ENCODE measurements at places on chromosomes 7 and 10. TPM values are rescaled to one million over a fixed set of nuclear protein-coding genes. Genes with fewer than 3 reads are reported as not detected.

DNA sequence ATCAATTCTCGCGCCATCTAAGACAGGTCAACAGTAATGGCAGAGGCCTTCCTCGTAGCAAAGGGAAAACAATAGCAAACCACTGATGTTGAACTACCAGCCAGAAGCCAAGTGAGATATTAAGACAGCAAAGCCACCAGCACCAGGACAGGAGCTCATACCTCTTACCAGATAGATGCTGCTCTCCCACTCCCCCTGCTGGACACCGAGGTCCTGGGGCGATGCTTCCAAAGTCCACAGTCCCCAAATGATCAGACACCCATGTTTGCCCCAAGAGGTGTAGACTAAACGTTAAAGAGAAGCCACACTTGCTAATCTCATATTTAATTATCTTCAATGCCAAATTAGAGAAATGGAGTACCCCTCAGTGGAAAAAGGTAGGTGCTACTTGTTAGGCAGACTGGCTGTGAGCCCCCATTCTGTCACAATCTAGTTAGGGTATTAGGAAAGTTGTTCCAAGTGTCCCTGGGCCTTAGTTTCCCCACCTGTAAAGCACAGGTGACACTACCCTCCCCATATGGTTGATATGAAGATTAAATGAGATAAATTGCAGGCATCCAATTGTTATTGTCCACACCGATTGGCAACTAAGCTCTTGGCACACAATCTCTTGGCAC lies 39.9 kb downstream of the TOMM7 start:
- DNase-seq: peak; percentile 67

GRCh38 chr10:126521399-126521798 lies 133.1 kb upstream of the ADAM12 start:
- no peak for DNase-seq

DNA sequence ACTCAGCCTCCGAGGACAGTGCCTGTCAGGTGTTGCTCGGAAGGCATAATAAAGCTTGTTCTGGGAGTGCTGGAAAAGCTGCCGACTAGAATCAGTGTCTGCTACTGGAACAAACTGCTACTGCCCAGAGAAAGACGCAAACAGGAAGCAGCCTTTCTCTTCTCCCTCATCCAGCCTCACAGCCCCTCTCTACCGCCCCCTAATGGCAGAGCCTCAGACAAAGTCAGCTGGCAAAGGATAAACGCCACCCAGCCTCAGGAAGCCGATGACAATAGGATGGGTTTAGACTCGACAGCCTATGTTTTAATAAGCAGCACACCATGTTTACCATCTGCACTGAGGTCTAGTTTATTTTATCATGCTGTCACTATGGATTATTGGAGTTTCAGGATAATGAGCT lies 169.5 kb upstream of the LYZL1 start:
- no peak for DNase-seq

The OR6B1 gene
- total RNA-seq: not detected

GRCh38 chr10:86690657-86691084 lies 22.4 kb downstream of the LDB3 start:
- DNase-seq: no peak

GRCh38 chr10:4283846-4284610 lies 499.0 kb upstream of the KLF6 start:
- DNase-seq: no peak

GRCh38 chr7:141960687-141961422 lies 12.7 kb downstream of the TAS2R38 start:
- no peak for DNase-seq

DNA sequence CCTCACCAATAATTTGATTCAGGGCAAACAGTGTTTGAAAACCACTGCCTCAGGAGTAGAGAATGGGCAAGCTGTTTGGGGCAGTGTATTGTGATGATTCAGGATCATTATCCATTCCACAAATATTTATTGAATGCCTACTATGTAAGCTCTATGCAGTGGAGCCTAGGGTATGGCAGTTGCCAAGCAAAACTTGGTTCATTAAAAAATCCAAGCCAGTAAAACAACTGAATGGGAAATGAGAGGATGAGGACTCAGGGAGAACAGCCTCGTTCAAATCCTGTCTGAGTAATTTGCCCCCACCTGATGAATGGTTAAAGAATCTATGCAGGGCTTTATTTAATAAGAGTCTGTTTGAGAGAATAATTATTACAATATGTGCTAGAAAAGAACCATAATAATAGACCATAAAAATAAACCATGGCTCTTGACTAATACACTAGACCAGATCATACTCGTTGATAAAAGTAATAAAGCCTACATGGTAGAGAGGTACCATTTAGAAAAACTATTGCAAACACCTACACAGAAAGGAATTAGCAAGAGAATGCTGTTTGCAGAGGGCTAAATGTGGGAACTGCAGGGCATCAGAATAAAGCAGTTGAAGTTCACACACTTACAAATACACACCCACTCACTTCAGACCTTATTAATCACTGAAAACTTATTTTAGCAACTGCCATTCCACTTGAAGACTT lies 71.7 kb downstream of the CREB5 start:
- no peak for DNase-seq

The MRC1 gene
- 0.76 TPM for total RNA-seq

GRCh38 chr10:76114581-76115001 lies 683.2 kb downstream of the LRMDA start:
- DNase-seq: no peak

GRCh38 chr7:2325162-2325561 lies 10.9 kb upstream of the SNX8 start:
- no peak for DNase-seq

The ANKRD30A gene
- total RNA-seq: not detected

GRCh38 chr10:86400705-86401587 lies 34.4 kb upstream of the GRID1 start:
- DNase-seq: peak; percentile 75

DNA sequence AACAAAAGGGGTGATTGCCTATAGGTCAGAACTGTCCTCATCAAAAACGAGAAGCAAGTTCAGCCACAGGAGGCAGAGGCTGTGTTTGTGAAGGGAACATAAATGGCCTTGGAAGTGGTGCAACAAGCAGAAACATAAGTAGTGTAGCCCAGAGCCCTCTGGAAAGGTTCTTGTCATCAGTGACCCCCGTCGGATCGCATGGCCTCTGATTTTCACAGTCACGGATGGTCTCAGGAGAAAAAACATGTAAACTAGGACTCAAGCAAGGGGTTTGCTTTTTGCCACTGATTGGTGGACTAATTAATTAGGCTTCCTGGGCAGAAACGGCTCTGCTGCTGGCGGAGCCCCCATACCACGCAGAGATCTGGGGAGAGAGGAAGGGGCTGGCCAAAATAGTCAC lies 496.5 kb upstream of the MKI67 start:
- DNase-seq: no peak

GRCh38 chr10:53325066-53325465 lies 552.5 kb upstream of the MBL2 start:
- no peak for DNase-seq

DNA sequence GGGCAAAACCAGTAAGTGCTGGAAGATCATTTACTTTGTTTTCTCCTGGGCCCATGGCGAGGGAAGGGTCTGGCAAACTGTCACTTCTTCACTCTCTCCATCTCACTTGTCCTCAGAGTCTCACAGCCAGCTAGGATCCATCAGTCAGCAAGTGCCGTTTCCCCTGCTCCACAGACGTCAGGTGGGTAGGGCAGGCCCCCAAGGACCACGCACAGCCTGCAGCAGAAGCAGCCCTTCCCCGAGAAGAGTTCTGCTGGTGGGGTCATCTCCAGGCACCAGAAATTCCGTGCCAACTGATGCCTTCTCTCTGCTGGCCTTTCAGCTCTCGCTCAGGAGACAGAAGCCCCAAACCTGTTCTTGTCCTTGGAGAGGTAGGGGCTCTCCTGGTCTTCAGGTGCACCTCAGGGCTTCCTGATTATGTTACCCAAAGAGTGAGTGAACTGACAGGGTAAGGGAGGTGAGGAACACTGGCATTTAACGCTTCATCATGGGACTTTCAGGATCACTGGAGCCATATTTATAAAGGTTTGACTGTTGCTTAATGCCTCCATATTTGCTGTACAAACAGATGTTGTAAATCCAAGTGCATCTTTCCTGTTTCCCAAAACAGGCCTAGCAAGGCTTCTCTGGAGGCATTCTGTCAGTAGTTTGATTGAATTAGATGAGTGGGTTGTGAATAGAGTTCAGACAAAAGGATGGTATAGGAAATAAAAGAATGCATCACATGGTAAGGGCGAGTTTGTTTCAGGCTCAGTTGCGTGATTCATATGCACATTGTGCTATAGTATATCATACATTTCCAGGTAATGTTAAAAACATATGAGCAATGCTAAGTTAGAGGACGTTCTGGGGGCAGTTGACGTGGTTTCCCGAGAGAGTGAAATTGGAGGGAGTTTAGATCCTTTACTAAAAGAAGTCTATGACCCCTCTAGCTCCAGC lies 13.7 kb upstream of the TSPAN15 start:
- DNase-seq: no peak

GRCh38 chr7:42886893-42887505 lies 24.9 kb downstream of the C7orf25 start:
- no peak for DNase-seq

GRCh38 chr10:109934958-109935793 lies 11.9 kb upstream of the XPNPEP1 start:
- peak; percentile 43 for DNase-seq

DNA sequence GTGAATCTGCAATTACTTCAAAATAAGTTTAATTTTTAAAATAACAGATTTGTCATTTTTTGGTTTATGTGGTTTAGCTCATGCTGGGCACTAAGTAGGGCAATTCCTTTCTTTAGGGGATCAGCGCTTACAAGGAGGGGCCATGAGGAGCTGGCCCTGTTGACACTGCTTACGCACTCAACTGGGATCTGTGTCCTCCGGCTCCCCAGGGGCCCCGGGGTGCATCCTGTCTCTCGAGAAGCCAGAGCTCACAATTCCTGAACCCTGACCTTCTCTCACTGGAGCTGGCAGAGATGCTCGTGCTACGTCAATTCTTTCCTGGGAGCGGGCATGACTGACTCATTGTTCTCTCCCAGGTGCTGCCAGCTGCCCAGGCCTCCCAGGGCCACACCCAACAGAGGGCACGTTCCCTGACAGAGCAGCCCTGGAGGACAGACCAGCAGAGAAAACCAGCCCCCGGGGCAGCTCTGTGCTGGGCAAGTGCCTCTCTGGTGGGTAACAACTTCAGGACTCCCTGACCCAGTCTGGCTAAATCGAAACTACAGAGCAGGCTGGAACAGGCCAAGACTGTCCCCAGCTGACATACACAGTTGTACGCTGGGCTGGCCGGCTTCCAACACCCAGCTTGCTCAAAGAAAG lies 36.8 kb downstream of the CTBP2 start:
- no peak for DNase-seq

The HHEX gene
- 3.7 TPM for total RNA-seq

The PDSS1 gene
- total RNA-seq: 2.8 TPM

The WNT8B gene
- total RNA-seq: not detected

DNA sequence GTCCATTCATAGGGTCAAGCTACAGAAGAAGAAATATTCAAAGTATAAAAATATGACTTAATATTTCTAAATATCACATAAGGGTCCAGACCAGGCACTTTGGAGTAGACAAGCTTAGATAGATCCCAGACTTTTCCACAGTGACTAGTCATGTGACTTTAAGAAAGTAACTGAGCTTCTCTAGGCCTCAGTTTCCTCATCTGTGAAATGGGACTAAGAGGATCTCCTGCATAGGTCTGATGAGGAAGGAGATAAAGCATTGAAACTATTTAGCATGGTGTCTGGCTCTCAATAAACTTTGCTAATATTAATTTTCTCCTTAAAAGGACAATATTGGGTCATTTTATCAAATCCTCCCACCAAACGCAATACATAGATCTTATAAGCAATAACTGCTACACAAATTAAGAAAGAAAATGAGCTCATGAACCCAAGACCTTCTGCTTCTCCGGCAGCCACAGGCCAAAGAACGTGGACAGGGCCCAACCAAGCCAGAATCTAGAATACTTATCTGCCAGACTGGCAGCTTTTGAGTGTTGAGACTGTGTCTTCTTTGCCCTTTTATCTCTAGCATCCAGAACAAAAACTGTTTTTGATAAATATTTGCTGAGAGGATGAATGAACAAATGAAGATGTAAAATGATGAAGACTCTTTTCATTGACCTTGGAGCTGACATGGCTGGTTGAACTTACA lies 1.6 kb upstream of the TARP start:
- DNase-seq: no peak

DNA sequence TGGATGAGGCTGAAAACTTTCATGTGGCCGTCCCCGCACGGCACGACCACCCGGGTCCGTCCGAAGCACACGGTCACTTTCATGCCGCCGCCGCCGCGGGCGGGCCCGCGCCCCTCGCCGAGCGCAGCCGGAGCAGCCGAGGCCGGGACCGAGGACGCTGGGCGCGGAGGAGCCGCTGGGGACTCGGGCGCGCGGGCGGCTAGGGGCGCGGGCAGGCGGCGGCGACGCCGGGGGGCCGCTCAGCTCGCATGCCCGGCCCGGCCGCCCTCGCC lies 247 bp downstream of the PARD3 start:
- no peak for DNase-seq

GRCh38 chr10:126536148-126536547 lies 134.3 kb downstream of the C10orf90 start:
- no peak for DNase-seq

The PRF1 gene
- total RNA-seq: 45.6 TPM

GRCh38 chr10:128160297-128160711 lies 34.1 kb upstream of the MKI67 start:
- no peak for DNase-seq

DNA sequence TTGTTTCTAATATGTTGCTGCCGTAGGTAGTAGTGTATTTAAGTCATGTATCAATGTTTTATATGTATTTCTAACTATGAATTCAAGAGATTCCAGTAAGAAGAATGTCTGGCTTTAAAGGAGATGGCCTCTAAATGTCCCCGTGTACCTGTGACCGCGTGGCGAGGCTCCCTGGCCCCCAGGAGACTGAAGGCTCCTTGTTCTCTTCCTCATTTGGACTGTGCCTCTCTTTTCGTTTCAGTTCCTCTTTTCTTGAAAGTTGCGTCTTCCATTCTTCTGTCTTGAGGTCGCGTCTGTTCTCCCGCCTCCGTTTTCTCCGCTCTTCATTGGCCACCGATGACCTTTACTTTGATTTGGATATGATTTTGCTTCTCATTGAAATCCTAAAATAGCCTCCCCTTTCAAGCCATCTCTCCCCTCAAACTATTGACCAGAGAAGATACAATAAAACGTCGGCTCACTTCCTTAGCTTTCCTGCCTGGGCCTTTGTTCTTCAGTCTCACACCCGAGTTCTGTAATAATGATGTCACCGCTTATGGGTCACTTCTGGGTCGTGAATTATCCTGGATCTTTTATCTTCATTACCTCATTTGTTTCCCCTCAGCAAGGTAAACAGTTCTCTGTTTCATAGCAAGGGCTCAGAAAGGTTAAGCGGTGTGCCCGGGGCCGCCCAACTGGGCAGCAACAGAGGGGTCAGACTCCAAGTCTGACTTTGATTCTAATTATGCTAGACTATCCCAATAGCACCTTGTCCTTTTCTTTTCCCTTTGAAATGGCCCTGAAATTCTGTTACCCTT lies 28.7 kb downstream of the WIPI2 start:
- DNase-seq: no peak

The MYO3A gene
- total RNA-seq: 0.46 TPM

DNA sequence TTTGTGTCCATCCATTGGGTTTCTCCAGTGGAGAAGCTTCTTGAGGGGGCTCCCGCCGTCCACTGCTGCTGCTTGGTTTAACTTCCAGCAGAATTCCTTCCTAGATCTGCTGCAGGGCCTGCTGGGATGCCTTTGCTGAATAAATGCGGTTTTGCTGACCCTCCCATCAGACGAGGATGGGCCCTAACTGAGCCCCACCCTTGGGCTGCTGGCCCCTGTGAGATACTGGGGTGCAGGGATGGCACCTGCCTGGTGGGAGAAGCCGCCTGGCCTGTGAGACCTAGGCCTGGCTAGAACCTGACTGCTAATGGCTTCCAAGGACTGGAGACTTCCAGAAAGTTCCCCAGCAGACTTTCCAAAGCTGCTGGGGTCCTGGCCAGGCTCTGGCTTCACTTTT lies 43.8 kb downstream of the ZNF467 start:
- no peak for DNase-seq

All from T-cell (primary cell).